NCI-H187 (cell line): ENCODE measurements at places on chromosomes 3 and 15.

DNA sequence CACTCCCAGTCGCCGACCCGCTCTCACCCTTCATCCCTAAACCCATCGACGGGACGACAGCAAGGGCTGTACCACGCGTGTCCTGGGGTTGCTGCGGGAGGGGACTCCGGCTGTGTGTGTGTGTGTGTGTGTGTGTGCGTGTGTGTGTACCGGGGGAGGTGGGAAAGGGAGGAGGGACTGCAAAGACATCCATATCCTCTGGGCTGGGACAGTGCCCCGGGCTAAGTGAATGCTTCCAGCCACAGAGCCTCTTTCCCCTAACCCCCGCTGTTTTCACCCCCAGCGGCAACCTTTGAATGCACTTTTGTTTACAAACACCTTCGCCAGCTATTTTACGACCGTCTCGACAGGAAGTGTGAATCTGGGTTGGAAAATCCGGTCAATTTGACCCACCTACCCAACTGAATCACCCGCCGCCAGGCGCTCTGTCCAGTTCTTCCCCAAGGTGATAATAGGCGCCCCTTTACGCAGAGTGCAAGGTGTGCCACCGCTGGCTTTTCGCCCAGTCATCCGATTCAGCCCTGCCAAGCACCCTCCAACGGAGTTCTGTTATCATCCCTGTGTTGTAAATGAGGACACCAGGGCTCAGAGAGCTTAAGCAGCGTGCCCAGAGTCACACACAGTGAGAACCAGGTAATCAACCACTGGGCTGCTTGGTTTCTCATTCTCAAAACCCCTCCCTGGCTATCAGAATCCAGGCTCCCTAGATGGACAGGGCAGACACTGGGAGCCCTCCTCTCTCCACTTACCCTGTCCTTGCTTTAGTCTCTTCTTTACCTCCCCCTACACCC lies 739 bp upstream of the AMOTL2 start:
- DNase-seq: no peak

DNA sequence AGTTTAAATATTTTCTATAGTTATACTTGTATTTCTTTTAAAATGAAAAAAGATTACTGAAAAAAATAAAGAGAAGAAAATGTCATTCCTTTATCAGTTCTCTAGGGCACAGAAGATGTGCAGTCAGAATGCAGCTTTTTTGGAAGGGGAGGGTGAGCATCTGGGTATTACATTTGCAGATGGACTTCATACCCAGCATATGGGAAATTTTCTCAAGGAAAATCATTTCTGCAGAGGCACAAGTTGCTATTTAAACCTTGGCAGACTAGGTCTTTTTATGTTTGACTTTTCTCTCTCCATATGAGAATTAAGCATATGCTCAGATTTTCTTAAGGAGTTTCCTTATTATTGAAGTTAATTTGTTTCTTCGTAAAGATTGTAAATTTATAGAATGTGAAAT lies 39.5 kb upstream of the ZNF385D start:
- no peak for DNase-seq

- no peak for DNase-seq
Observed at GRCh38 chr3:71243229-71243628, 340.3 kb downstream of the FOXP1 start.

DNA sequence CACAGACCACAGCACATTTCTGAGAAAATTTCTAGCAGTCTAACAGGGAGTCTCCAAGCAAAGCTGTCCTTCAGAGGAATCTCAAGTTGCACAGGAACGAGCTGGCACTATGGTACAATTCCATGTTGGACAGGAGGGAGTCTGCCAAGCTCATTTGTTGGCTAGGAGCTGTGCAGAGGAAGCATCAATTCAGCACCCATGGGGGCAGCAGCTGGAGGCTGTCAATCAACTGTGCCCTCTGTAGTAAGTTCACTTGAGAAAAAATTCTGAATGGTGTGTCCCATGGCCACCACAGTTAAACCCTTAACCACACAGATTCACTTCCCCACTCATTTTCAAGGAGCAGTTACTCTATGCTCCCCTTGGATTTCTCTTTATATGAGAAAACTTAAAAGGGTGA lies 298.5 kb upstream of the PPP2R3A start:
- DNase-seq: no peak

DNA sequence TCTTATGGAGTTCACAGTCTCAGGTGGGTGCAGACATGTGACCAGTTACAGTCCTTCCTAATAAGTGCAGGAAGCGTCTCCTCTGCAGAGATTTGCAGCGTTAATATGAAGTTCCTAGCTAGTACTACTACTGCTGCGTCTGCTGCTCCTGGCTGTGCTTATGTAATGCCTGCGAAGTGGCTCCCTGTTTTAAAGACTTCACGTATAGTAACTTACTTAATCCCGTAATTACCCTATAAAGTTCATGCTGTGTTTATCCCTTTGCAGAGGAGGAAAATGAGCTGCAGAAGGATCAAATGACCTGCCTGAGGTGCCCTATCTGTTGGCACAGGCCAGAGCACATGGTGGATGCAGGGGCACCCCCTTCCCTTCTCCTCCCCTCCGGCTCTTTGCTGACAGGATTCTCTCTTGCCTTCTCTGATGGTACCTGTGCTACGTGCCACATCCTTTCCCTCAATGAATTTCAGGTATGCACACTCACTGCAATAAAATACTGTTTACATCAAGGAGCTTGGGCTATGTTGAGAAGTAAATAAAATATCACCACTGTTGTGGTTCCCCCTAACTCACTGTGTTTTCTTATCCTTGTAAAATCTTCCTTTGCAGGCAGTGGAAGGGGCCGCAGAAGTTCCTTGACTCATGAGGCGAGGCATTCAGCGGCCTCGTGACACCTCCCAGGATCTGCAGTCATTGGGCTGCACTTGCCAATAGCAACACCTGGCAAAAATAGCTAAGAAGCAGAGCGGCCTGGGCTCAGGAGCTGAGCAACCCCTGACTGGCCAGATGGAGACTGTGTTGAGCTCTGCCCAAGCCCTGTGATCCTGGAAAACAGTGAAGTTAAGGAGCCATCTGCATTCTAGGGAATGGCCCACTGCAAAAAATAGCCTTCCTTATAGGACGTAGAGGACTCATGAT lies 188.9 kb upstream of the ATP10A start:
- no peak for DNase-seq

DNA sequence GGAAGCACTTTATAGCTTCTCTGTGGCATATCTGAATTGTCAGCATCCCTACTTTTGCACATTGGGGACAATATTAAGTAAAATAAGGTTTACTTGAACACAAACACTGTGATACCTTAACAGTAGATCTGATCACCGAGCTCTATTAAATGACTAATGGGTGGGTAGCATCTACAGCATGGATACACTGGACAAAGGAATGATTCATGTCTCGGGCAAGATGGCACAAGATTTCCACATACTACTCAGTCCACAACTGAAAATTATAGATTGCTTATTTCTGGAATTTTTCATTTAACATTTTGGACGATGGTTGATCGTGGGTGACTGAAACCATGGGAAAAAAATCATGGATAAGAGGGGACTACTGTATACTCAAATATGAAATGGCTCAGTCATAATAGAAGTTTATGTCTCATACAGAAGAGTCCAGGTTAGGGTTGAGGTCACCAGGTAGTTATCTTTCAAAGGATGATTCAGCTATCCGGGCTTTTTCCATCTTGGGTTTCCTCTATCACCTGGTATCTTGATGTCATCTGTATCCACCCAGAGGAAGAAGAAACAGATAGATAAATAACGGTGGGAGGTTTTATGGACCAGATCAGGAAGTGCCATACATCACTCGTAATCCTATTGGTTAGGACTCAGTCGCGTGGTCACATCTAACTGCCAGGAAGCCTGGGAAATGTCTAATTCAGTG lies 320.0 kb upstream of the RARB start:
- no peak for DNase-seq

GRCh38 chr3:11624161-11624560 lies 19.6 kb downstream of the VGLL4 start:
- DNase-seq: no peak

- no peak for DNase-seq
Observed at GRCh38 chr15:88274553-88275460, 18.3 kb upstream of the NTRK3 start.

GRCh38 chr15:99721104-99721778 lies 12.0 kb downstream of the LYSMD4 start:
- no peak for DNase-seq

DNA sequence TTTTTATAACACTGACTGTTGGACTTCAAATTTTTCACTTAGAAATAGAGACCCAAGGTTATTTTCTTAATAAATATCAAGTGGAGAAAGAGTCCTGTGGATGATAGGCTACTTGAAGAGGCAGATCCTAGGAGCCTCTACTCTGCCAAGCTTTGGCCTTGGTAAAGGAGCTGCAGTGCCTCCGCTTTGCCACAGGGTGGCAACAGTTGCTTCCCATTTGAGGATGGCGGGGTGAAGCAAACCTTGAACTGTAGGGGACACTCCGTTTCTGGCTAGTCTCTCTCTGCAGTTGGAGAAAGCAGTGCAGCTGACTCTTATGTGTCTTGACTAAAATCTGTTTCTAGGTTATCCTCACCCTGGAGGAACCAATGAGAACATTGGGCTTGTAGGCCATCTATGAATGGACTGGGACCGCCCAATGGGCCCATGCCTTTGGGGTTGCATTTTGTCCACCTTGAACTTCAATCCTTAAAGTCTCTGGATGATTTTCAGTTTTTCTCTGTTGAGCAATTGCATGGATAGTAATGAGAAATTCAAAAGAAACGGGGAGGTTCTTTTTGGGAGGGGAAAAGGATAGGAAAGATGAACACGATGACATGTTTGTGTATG lies 9.8 kb downstream of the SCG5 start:
- DNase-seq: no peak
